Activated T-cell treated with anti-CD3 and anti-CD28 coated beads, Interleukin-2, amount 50 U/mL, for 72 hours (primary cell): ENCODE measurements at places on chromosomes 1 and 21. TPM values are rescaled to one million over a fixed set of nuclear protein-coding genes. Genes with fewer than 3 reads are reported as not detected.
A peak's percentile ranks its signal among the peaks of the same experiment; 100 is the strongest.

Gene RAB3B
- total RNA-seq, result 0.09 TPM

Gene FCRL6
- total RNA-seq, result 0.16 TPM

Gene FMO3
- total RNA-seq, result not detected

Gene TMPRSS3
- 91.9 TPM for total RNA-seq

Gene CSF1
- 46.3 TPM for total RNA-seq

Gene VSIG8
- not detected for total RNA-seq

Gene PTGER3
- 0.05 TPM for total RNA-seq

Gene FCAMR
- not detected for total RNA-seq

Gene KCNE1
- 0.41 TPM for total RNA-seq

Gene LRRC53
- total RNA-seq, result not detected

DNA sequence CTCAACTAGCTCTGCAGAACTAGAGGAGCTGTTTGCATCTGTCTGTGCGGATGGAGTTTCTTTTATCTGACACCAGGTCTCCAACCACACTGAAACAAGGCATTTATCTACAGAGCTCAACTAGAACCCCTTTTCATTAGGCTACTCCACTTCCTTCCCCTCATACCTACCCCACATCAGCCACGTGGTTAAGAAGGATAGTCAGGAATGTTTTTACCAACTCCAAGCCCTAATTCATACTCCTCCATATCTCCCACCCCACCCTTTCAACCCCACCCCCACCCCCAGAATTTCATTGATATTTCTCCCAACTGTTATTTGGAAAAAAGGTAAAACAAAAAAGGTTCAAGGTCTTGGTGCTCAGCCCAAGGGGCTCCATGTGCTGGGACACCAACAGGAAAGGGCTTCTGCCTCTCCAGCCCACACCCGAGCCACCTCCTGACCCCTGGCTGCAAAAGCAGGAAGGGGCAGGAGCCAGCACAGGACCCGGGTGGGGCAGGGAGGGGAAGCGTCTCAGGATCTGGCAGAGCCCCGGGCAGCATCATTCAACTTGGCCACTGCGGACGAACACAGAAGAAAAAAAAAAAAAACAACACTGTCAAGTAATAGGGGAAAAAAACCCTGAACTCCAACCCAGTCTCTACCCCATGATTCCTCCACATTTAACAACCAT lies 7.0 kb downstream of the ENSA start:
- DNase-seq, result no peak

GRCh38 chr1:88043834-88044233 lies 640.2 kb upstream of the PKN2 start:
- no peak for DNase-seq

GRCh38 chr1:19123837-19124236 lies 86.2 kb downstream of the UBR4 start:
- no peak for DNase-seq

DNA sequence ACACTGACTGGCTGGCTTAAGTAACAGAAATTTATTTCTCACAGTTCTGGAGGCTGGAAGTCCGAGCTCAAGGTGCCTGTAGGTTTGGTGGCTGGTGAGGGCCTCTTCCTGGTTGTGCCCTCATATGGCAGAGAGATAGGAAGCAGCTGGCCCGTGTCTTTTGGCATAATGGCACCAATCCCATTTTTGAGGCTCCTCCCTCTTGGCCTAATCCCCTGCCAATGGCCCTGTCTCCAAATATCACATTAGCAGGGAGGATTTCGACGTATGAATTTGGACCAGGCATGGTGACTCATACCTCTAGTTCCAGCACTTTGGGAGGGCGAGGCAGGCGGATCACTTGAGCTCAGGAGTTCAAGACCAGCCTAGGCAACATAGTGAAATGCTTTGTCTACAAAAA lies 37.4 kb downstream of the AGPAT3 start:
- no peak for DNase-seq

GRCh38 chr1:29802181-29803068 lies 566.1 kb downstream of the PTPRU start:
- no peak for DNase-seq

DNA sequence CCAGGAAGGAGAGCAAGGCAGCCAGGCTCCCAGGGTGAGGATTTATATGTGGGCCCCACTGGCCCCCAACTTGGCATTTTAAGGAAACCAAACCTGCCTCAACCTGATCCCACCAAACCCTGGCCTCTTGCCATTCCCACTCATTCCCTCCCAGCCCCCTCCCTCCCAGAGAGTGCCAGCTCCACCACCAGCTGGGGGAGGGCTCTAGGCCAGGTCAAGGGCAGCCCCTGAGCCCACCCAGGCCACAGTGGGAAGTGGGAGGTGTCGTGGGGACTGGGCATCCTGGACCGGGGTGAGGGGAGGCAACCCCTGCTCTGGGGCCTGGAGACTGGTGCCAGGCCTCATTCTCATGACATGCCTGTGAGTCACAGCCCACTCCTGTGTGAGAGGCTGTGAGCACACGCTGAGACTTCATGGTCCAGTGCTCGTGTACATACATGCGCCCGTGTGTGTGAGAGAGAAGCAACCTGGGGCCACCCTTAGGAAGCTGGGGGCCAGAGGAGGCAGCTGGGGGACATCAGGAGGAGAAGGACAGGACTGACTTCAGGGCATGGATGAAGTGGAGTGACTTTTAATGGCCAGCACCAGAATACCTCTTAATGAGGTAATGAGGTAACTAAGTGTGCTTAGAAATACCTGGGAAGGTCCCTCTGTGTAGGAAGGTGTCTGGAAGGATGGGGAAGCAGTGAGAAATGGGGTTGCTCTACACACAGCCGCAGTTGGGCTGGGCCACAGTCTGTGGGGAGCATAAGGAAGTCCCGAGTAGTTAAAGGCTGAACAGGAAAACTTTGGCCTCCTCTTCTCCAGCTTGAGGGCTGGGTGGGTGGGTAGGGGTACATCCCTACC lies at the start of gene S100A2:
Gene S100A2 (minus strand): TSS at position 316 of the 846 bp plus-strand sequence. CDS start 1,967 bp downstream, outside the sequence.
- DNase-seq, result peak; percentile 72

- DNase-seq, result no peak
Observed at GRCh38 chr1:205516362-205516761, 11.9 kb downstream of the CDK18 start.

- no peak for DNase-seq
Observed at GRCh38 chr1:198772626-198773025, 133.8 kb downstream of the PTPRC start.

DNA sequence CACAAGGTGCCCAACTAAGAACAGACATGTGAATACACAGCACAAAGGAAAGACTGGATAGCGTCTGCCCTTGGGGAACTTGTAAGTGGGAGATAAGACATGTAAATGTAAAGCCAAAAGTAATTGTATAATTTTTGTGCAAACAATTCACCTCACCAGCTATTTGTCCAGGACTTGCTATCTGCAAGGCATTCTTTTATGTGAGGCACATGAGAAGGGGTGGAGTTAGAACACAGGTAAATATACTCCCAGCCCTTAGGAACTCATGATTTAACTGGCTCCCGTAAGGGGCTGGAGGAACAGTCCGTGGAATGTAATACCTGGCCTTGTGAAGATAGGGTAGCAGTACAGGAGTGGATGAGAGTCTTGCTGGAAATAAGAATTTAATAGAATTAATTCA lies 61.3 kb downstream of the CDK18 start:
- DNase-seq, result no peak

DNA sequence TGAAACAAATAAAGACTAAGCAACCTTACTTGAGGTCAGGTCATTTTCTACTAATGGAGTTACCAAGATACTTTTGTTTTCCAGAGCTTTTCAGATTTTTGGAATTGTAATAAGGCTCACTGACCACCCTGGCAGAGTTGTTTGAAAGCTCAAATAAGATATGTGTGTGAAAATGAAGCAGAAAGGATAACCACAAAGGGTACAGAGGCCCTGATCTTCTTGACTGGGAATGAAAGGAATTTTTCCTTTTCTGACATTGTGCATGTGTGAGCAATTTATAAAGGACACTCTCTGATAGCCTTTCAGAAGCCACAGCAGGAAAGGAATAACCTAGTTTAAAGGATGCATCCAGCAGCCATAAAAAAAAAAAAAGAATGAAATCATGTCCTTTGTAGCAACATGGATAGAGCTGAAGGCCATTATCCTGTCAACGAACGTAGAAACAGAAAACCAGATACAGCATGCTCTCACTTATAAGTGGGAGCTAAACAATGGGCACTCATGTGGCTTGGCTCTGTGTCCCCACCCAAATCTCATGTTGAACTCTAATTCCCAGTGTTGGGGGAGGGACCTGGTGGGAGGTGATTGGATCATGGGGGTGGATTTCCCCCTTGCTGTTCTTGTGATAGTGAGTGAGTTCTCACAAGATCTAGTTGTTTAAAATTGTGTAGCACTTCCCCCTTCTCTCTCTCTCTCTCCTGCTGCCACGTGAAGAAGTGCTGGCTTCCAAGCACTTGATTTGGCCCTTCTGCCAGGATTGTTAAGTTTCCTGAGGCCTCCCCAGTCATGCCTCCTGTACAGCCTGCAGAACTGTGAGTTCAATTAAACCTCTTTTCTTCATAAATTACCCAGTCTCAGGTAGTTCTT lies 3.1 kb upstream of the SRP9 start:
- DNase-seq, result no peak

GRCh38 chr1:158334526-158335212 lies 3.3 kb upstream of the CD1B start:
- no peak for DNase-seq

- DNase-seq, result no peak
Observed at GRCh38 chr1:212574732-212575131, 33.8 kb upstream of the ATF3 start.

DNA sequence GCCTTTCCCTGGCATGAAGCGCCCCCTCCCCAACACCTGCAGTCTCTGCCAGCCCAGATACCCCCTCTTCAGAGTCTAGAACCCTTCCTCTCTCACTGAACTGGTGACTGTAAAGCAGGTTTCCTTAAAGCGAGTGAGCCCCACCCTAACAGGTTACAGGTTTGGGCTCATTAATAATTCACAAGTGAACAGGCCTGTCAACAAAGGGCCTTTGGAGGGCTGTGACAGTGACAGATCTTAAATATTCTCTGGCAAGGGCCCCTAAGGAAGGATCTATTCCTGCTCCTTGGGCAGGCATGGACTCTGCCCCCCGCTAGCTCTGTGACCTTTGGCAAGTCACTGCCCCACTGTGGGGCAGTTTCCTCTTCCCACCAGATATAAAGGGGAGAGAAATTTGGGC lies 5.6 kb upstream of the TTC39A start:
- DNase-seq, result no peak

DNA sequence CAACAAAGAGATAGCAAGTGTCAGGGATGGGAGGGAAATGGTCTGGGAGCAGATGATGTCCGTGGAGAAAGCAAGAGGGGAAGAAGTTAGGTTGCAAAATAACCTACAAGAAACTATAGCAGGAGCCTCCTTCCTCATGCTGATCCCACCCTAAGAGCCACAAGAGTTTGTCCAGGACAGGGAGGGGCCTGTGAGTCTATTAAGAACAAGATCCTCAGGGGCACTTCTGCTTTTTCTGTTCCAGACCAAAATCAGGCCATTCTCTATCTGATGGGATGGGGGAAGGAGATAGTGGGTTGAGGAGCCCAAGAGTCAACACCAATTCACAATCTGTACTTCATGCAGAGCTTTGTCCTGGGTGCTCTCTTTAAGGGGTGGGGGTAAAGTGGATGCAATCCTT lies 7.7 kb upstream of the ATP1A4 start:
- no peak for DNase-seq

DNA sequence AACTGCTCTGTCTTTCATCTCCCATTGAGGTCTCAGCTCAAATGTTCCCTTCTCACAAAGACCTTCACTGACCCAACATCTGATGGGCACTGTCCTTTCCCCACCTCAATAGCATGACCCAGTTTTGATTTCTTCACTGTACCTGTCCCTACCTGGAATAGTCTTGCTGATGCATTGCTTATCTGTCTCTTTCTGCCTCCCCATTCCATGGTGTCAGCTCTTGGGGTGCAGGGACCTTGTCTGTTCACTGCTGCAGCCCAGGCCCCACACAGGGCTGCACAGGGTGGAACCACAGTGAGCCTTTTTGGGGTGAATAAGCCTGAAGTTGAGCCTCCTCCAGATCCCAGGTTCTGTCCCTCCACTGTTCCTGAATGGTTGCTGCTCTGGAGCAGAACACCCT lies 414.9 kb downstream of the PTPRU start:
- no peak for DNase-seq

DNA sequence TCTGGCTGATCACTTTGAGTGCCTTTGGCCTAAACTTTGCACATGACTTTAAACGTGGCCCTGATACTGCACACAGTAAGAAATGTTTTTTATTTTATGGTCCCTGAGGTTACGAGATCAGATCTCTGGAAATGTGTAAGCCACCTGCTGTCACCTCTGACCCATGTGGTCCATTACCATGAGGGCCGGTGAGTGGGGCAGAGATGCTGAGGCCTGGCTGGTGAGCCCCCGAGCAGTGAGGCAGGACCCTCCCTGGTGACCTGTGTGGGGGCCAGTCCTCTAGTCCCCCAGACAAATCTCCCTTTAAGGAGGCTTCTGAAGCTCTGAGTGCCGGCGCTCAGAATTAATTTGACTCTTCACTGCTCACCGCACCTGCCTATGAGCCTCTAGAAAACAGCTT lies 12.4 kb downstream of the TFF3 start:
- DNase-seq, result no peak

DNA sequence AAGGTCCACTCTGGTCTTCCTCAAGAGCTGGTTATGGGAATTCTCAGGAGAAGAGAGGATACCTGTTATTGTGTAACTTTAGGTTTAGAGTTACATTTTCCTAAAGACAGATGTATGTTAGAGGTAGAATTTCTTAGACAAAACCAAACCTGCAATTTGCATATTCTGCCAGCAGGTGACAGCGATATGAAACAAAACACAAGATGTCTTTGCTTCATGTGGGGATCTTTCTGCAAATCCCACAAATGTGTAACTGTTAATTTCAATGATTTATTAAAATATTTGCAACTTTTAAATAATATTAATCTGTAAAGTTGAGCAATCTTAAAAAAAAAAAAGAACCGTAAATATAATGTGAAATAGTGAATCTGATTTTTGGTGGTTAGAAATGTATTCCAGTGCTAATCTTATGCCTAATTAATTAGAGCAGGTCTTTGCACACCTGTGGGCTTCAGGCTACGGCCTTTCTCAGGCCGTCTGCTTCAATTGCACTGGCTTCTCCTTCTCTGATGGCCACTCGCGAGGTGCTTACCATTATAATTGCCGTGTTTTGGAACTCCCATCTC lies 33.4 kb downstream of the FAM78B start:
- no peak for DNase-seq

DNA sequence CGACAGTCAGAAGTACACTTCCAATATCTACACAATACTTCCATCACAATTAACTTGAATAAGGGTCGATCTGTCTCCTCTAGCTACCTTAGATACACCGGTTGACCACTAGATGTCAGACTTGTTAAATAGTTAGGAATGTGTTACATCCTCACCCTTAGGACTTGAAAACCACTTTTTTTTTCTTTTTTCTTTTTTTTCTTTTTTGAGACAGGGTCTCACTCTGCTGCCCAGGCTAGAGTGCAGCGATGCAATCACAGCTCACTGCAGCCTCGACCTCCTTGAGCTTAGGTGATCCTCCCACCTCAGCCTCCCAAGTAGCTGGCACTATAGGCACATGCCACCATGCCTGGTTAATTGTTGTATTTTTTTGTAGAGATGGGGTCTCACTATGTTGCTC lies 120.4 kb upstream of the GREM2 start:
- no peak for DNase-seq

- DNase-seq, result no peak
Observed at GRCh38 chr1:202304375-202304774, 37.4 kb downstream of the UBE2T start.

GRCh38 chr1:160740133-160740688 lies 1.2 kb downstream of the SLAMF7 start:
- no peak for DNase-seq

- no peak for DNase-seq
Observed at GRCh38 chr1:43558346-43558841, 27.7 kb downstream of the PTPRF start.
